ENCODE measurements at places on chromosomes 7 and 10.

DNA sequence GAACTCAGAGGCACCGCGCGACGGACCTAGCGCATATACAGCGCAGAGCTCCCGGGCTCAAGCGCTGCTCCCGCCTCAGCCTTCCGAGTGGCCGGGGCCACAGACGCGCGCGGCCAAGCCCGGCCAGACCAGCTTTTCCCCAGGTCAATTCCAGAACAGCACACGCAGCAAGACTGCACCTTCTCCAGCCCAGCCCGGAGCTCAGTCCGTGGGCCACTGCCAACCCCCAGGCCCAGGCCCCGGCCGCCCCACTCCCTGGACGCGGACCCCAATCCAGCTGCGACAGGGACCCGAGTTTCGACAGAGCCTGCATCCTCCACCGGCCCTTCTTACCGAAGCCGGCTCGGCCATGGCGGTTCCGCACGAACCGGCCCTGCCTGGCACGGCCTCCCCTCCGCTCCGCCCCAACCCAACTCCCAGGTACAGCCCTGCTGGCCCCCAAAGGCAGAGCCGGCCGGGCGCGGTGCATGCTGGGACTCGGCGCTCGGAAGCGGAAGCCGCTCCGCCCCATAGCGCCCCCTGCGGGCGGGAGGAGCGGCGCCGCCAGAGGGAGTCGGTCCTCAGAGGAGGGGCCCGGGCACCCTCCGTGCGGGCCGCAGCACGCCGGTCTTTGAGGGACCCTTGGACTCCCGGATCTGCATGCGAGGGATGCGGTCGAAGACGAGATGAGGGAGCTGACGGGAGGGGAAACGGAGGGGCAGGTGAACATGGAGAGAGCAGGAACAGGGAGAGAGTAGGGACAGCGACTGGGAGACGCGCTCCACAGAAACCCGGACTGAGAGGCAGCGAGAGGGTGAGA lies at the start of gene ZNF425:
Gene ZNF425 (minus strand): TSS at position 462 of the 799 bp plus-strand sequence. CDS start 111 bp downstream, at position 351.
- peak; percentile 95 for DNase-seq

GRCh38 chr7:1081931-1082401 lies 5.9 kb upstream of the GPER1 start:
- DNase-seq, result peak; percentile 34

GRCh38 chr10:31923389-31923788 lies 5.2 kb downstream of the ARHGAP12 start:
- DNase-seq, result no peak

- no peak for DNase-seq
These were observed 2.0 kb upstream of the TSPAN14 start for GRCh38 chr10:80452069-80452468.

DNA sequence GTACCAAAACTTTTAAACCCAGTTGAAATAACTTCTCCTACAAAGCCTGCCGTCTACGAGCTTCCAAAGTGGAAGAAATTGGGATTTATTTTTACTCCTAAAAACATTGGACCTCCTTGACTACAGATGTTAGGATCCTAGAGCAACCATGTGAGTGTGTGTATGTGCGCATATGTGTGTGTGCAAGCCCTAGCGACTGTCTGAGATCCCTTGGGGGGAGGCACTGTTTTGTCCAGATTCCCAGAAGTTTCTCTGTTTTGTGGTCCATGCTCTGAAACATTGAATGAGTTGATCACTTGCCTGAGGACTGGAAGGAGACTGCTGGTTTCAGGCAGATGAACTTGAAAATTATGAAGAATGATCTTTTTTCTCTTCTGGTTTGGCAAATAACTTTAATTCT lies 312.3 kb upstream of the ZNF32 start:
- DNase-seq, result no peak

DNA sequence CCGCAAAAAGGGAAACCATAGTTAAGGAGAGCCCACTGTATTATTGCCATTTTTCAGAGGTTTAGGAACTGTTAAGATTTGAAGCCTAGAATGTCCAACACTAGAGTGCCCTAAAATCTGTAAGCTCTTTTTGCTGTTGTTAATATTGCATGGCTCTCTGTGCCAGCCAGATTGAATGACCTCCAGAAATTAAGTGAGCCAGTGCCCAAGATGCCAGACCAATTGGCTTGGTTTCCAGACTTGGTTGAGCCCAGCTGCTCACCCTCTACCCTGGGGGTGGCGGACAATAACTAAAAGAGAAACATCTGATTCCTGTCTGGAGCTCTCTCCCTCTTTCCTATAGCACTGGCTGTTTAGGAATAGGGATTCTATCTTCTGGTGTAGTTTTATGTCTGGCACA lies 340.1 kb downstream of the PHF14 start:
- DNase-seq, result no peak

DNA sequence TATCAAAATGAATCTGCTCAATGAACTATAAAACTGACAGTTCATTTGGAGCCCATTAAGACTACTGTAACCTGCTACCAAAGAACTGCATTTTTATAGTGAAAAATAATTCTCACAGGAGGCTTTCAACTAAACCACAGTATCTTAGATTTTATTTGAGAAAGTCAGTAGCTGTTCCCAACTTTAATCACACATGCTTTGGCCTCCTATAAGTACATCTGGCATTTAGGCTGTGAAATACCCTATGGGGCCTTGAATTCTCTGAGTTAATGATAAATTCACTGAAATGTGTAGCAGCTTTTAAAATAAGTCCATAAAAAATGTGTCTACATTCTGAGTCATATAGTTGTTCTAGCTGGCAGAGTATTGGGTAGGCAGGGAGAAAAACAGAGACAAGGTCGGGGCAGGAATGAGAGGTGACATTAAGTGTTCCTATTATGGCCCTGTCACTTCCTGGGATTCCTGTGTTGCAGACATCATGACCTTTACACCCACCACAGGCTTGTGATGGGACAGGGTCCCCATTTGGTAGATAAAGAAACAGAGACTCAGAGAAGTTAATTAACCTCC lies 588.8 kb downstream of the REEP3 start:
- no peak for DNase-seq

DNA sequence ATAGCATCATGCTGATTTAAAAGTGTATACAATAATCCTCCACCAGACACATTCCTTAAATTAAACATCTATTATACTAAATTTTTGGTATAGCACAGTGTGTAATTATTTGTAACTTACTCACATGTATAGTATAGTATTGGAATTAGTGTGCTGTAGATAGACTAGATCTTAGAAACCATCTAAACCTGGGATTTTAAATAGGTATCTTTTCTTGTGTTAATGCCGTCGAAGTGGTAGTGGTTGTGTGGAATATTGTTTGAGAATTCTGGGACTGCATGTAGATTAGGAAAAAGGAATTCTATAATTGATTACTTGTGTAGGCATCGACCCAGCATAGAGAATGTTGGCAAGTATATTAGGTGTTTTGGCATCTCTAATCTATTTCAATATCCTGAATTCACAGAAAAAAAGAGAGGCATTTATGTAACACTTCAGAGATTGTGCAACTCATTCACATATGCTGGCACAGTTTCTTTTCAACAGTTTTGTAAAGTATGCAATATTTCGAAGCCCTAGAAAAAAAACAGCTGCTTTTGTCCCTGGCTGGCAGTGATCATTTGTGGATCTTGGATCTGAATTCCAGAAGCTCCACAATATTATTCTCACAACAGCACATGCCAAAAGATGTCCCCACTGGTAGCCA lies 145.5 kb upstream of the AGR3 start:
- no peak for DNase-seq

DNA sequence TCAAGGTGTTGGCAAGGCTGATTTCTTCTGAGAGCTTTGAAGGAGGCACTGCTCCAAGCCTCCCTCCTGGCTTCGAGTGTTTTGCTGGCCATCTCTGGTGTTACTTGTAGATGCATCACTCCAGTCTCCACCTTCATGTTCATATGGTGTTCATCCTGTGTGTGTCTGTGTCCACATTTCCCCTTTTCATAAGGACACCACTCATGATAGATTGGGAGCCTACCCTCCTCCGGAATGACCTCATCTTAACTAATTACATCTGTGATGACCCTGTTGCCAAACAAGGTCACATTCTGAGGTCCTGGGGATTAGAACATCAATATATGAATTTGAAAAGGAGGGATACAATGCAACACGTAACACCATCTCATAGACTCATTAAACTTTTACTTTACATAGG lies 119.0 kb downstream of the CREB5 start:
- DNase-seq, result no peak

DNA sequence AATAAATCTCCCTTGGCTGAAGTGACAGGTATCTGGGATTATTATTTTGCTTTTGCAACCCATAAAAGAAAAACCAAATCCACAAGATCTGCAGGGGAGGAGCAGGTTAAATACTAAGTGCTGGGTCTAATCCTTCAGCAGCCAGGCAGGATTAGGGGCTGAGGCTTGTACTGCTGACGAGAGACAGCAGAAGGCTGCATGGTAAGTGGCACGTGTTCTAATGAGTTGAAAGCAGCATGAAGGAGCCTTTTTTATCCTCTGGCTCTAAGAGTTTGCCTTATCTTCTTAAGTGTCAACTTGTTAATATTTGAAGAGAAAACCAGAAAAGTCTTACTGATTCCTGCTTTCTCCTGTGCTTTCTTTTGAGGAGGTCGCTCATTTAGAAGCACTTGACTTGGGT lies 50.0 kb downstream of the LYZL2 start:
- no peak for DNase-seq

- peak; percentile 55 for DNase-seq
These were observed 15.6 kb upstream of the PBLD start for GRCh38 chr10:68348265-68348741.

DNA sequence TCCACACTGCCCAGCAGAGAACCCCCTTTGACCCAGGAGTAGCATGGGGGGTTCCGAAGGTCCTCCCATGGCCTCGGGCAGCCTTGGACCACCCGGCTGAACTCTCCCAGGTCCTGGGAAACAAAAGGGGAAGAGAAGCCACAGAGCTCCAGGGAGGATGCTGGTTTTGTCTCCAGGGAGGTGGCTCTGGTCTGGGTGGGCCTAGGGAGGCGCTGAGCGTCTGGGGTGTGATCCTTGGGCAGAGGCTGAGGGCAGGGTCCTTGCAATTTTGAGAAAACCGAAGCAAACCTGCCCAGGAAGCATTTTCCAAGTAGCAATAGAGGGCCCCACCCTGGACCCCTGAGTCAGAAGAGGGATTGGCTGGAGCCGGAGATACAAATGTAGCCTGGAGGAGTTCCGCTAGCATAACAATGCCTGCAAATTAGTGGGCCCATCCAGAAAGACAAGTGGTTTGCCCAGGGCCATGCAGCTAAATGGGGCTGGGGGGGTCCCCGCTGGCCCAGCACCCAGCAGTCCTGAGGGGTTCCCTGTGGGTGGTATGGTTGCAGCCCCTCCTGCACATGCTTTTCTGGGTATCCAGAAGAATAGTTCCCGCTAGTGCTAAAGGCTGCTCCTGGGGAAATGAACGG lies 2.0 kb downstream of the UTF1 start:
- no peak for DNase-seq

GRCh38 chr7:44068054-44068453 lies 2.7 kb upstream of the PGAM2 start:
- no peak for DNase-seq

- no peak for DNase-seq
These were observed 96.4 kb upstream of the CACNA2D1 start for GRCh38 chr7:82539969-82540368.

DNA sequence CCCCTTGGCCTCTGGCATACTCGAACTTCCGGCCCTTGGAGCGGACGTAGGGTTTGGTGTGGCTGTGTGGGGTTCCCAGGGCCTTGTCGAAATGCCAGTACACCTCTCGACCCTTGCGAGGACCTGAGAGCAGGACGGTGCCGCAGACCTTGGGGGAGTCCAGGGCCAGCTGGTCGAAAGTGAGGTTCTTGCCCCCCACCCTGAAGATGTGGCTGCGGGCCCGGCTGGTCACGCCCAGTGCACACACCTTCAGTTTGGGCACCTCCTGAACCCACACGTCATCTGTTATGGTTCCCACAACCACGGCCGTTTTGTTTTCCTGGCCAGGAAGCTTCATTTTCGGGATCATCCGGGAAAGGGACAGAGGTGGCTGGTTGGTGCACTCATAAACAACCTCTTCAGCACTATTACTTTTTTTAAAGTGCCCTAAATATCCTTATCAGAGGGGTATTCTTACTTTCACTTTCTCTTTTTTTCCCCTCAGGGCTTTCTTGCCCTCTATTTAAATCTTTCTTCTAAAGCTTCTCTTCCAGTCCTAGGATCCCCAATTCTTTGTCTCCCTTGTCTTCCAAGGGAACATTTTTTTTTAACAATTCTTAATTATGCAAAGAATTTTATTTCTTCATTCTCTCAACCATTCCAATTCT lies 44.9 kb upstream of the FAM3C start:
- DNase-seq, result no peak

DNA sequence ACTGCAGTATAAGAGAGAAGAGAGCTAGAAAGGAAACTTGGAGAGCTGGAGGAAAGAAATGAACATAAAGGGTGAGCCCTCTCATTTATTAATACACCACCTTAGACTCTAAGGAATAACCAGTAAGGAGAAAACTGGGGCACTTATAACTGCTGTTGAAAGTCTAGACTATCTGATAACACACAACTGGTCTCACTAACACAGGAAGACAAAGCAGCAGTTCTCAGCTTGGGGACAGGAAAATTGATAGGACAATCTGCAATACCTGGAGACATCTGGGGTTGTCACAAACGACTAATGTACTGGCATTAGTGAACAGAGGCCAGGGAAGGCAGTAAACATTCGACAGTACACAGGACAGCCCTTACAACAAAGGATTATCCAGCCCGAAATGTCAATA lies 6.8 kb downstream of the ELMO1 start:
- DNase-seq, result no peak

DNA sequence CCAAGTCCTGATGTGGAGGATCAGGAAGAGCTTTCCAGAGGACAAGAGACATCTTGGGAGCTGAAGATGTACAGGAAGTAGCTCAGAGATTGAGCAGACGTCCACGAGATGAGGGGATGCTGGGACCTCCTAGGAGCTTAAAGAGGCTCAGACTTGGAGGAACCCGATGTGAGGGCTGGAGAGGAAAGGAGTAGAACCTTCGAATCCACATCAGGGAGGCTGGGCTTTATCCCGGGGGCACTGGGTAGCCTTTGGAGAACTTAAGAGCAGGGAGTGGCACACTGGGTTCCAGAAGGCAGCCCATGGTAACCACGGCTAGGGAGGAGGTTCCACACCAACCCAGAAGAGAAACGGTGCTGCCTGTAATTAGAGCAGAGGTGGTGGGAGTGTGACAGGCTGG lies 10.8 kb downstream of the PRKCQ start:
- DNase-seq, result no peak

DNA sequence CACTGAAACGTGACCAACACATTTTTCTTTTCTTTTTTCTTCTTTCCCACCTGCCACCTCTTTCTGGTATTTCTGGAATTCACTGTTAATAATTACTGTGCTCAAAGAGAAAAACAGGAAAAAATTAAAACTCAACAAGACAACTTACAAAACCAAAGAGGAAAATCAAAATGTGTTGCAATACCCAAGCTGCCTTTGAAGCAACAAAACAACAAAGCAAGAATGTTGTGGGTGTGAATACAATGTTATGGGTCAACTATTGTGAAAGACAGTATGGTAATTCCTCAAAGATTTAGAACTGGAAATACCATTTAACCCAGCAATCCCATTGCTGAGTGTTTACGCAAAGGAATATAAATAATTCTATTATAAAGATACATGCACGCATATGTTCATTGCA lies 415.1 kb downstream of the GFRA1 start:
- peak; percentile 40 for DNase-seq
